Activated CD4-positive, alpha-beta T cell treated with anti-CD3 and anti-CD28 coated beads, Interleukin-2, amount 10 ng/mL, durations not matched to agents 24 days and 14 days (primary cell): ENCODE measurements at places on chromosomes 4 and X. TPM values are rescaled to one million over a fixed set of nuclear protein-coding genes. Genes with fewer than 3 reads are reported as not detected.

- H3K27ac ChIP-seq: no peak overlapping the region
- no peaks in the 10 kb centered on the region for H3K4me1 ChIP-seq
- DNase-seq: no peak
- H3K27me3 ChIP-seq: no peaks in the 10 kb centered on the region
- H3K36me3 ChIP-seq: no peaks in the 10 kb centered on the region
These were observed 107.6 kb upstream of the PACRGL start for GRCh38 chr4:20592663-20593062.

The MAGEE1 gene
- 1.8 and 2.0 TPM in 2 replicates for total RNA-seq

- no peaks in the 10 kb centered on the region for H3K36me3 ChIP-seq
- no peak overlapping the region for H3K27ac ChIP-seq
- H3K4me1 ChIP-seq: no peaks in the 10 kb centered on the region
- no peaks in the 10 kb centered on the region for H3K27me3 ChIP-seq
- no peak for DNase-seq
- H3K4me3 ChIP-seq: no peak overlapping the region
These were observed 36.3 kb upstream of the GRPR start for GRCh38 chrX:16087076-16087475.

- H3K27ac ChIP-seq: no peak overlapping the region
- H3K4me1 ChIP-seq: no peaks in the 10 kb centered on the region
- no peak for DNase-seq
- H3K36me3 ChIP-seq: no peaks in the 10 kb centered on the region
These were observed 256.5 kb upstream of the FAT1 start for GRCh38 chr4:186979961-186980745.

The NXF2 gene
- not detected in 2 replicates for total RNA-seq

DNA sequence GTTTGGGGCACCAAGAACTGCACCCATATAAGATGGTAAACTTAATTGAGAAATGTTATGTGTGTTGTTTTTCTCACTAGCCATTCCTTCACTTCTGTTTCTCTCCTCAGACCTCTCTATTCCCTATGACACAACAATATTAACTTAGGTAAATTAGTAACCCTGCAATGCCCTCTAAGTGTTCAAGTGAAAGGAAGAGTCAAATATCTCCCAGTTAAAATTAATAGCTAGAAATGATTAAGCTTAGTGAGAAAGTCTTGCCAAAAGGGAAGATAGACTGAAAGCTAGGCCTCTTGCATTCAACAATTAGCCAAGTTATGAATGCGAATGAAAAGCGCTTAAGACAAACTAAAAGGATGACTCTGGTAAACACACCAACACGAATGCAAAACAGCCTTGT lies 132.9 kb upstream of the KLF8 start:
- no peak overlapping the region for H3K27ac ChIP-seq
- no peaks in the 10 kb centered on the region for H3K36me3 ChIP-seq
- H3K27me3 ChIP-seq: no peaks in the 10 kb centered on the region
- no peaks in the 10 kb centered on the region for H3K4me1 ChIP-seq
- no peak for DNase-seq

DNA sequence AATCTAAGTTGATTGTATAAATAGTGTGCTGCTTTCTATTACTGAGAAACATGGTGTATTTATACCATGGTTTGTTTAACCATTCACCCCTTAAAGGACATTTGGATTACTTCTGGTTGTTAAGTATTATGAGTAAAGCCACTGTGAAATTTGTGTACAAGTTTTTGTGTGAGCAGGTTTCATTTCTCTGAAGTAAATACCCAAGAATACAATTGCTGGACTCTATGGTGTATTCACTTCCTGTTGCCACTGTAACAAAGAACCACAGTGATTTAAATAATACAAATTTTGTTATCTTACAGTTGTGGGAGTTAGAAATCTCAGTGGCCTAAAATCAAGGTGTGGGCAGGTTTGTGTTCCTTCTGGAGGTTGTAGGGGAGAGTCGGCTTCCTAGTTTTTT lies 869.6 kb downstream of the CCSER1 start:
- H3K4me1 ChIP-seq: no peaks in the 10 kb centered on the region
- no peak overlapping the region for H3K4me3 ChIP-seq
- H3K27ac ChIP-seq: no peak overlapping the region
- no peaks in the 10 kb centered on the region for H3K36me3 ChIP-seq

The GIMD1 gene
- total RNA-seq: not detected in 2 replicates

GRCh38 chr4:176034499-176034898 lies 31.1 kb upstream of the WDR17 start:
- no peaks in the 10 kb centered on the region for H3K36me3 ChIP-seq
- H3K27ac ChIP-seq: no peak overlapping the region
- no peak overlapping the region for H3K4me3 ChIP-seq
- peak; percentile 58 for DNase-seq
- H3K27me3 ChIP-seq: no peaks in the 10 kb centered on the region

DNA sequence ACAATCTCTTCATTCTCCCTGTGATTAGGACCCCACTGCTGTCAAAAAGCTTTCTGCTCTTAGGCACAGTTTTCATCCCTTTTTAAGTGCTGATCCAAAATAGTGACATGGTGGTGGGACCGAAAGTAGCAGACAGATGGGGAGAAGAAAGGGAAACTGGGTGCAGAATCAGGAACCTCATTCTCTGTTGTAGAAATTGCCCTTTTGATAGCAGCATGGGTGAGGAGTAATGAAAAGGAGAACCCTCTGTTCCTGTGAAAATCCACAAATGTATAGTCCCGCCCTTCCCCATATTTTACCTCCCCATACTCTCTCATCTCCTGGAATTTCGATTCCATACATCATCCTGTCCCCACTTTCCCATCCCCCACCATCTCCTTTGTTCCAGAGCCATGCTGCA lies 126.5 kb downstream of the STIM2 start:
- peaks cover 37% of the 10 kb centered on the region for H3K4me1 ChIP-seq
- H3K27ac ChIP-seq: peak overlapping the region; percentile 64
- H3K36me3 ChIP-seq: peaks cover 24% of the 10 kb centered on the region
- no peak for DNase-seq
- H3K4me3 ChIP-seq: no peak overlapping the region
- H3K27me3 ChIP-seq: no peaks in the 10 kb centered on the region

DNA sequence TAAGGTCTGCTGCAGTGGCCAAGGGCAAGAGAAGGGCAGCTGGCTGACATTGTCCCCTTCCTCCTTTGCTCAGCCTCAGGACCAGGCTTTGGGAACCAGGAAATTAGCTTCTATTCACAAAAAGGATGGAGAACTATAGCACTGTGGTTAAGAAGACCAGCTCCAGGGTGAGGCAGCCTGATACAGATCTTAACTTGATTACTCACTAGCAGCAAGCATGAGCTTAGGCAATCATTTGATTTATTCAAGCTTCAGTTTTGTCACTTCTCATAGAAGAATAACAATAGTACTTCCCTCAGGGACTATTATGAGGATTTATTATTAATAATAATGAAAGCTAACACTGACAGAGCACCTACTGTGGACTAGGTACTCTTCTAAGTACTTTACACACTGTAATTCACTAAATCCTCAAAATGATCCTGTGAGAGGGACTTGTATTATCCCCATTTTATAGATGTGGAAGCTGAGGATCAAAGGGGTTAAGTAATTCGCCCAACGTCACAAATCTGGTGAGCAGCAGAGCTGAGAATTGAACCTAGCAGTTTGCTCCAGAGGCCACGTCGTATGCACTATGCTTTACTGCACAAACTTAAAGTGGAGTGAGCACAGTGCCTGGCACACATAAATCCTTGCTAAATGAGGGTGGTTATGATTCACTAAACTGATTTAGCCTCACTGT lies 130.4 kb upstream of the PAK3 start:
- H3K27ac ChIP-seq: no peak overlapping the region

GRCh38 chrX:288561-288991 lies 7.4 kb downstream of the PLCXD1 start:
- H3K4me3 ChIP-seq: no peak overlapping the region
- DNase-seq: peak; percentile 51
- H3K27ac ChIP-seq: no peak overlapping the region
- no peaks in the 10 kb centered on the region for H3K27me3 ChIP-seq
- H3K36me3 ChIP-seq: peaks cover 65% of the 10 kb centered on the region

DNA sequence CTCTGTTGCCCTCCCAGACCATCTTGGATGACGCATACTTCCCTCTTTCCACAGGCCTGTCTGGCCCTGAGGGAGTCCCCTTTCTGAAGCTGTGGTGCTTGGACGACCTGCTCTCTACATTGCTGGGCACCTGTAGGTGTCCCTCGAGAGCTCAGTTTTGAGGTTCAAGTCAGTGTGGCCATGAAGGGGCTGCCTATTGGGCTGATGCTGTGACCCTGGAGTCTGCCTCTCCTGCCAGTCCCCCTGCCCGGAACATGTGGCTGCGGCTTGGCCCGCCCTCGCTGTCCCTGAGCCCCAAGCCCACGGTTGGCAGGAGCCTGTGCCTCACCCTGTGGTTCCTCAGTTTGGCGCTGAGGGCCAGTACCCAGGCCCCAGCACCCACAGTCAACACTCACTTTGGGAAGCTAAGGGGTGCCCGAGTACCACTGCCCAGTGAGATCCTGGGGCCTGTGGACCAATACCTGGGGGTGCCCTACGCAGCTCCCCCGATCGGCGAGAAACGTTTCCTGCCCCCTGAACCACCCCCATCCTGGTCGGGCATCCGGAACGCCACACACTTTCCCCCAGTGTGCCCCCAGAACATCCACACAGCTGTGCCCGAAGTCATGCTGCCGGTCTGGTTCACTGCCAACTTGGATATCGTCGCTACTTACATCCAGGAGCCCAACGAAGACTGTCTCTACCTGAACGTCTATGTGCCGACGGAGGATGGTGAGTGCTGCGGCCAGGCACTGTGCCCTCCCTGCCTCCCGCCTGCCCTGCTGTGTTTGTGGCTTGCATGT lies 3.0 kb downstream of the NLGN3 start:
- H3K36me3 ChIP-seq: peaks cover 4% of the 10 kb centered on the region
- no peaks in the 10 kb centered on the region for H3K27me3 ChIP-seq
- H3K4me3 ChIP-seq: no peak overlapping the region
- no peak for DNase-seq

DNA sequence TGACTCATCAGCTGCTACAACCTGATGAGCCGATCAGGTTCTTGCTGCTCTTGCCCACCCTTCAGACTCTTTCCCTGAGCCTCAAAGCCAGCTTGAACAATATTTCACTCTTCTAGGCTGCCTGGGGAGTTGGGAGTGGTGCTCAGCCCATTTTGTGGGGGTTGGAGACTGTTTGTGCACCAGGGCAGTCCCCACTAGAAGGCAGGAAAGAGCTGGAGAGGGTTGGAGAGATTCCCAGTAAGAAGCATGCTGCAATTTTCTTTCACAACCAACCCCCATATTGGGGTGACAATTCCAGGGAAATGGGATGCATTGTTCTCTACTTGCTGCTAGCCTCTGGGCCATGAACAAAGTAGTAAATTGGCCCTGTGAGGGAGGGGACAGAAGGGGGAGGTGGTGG lies 44.1 kb downstream of the SLC16A2 start:
- no peak for DNase-seq
- H3K4me1 ChIP-seq: no peaks in the 10 kb centered on the region
- H3K27me3 ChIP-seq: no peaks in the 10 kb centered on the region
- H3K36me3 ChIP-seq: no peaks in the 10 kb centered on the region
- no peak overlapping the region for H3K27ac ChIP-seq

The SLC9B2 gene
- total RNA-seq: 37.6 and 39.7 TPM in 2 replicates

GRCh38 chr4:113645771-113646441 lies 115.6 kb downstream of the CAMK2D start:
- no peak for DNase-seq
- H3K27ac ChIP-seq: no peak overlapping the region
- H3K36me3 ChIP-seq: peaks cover 37% of the 10 kb centered on the region
- H3K4me1 ChIP-seq: peaks cover 22% of the 10 kb centered on the region

The RTL5 gene
- total RNA-seq: 0.19 and 0.21 TPM in 2 replicates

DNA sequence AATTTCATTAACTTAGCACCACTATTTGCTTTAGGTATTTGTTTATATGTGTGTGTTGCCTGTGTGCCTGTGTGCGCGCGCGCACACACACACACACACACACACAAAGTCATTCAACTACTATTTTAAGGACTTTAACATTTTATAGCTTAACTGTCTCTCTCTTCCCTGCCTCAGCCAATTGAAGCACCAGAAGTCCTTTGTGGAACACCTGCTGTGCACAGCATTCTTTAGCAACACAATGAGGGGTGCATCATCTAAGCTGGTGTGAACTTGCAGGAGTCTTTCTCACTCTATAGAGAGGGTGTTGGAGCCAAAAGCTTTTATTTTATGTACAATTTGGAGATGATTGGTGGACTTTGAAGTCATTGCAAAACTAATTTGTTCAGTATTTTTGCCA lies 31.3 kb downstream of the SLIT2 start:
- no peaks in the 10 kb centered on the region for H3K4me1 ChIP-seq
- H3K4me3 ChIP-seq: no peak overlapping the region
- H3K36me3 ChIP-seq: no peaks in the 10 kb centered on the region
- no peak for DNase-seq

DNA sequence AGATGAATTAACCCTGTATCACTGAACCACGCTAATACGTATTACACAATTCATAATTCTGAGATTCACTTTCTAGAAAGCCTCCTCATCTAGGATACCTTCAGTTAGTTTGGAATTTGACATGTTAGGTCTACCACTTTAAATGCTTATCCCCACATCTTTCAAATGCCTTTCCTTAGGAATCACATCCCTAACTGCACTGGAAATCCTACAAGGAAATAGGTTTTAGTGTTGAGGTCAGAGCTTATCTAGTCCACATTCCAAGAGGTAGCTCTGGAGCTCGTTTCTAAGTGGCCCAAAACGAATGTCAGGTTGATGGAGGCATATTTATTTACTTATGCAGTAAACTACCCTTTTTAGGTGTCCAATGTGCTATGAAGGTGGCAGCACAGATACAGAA lies 18.0 kb downstream of the PDHA1 start:
- H3K4me1 ChIP-seq: no peaks in the 10 kb centered on the region
- no peak for DNase-seq
- H3K27ac ChIP-seq: no peak overlapping the region
- no peak overlapping the region for H3K4me3 ChIP-seq
- no peaks in the 10 kb centered on the region for H3K27me3 ChIP-seq

The PCDH19 gene
- not detected in 2 replicates for total RNA-seq

The CFAP99 gene
- total RNA-seq: not detected in 2 replicates
